ENCODE measurements at places on chromosomes 7 and 10.

DNA sequence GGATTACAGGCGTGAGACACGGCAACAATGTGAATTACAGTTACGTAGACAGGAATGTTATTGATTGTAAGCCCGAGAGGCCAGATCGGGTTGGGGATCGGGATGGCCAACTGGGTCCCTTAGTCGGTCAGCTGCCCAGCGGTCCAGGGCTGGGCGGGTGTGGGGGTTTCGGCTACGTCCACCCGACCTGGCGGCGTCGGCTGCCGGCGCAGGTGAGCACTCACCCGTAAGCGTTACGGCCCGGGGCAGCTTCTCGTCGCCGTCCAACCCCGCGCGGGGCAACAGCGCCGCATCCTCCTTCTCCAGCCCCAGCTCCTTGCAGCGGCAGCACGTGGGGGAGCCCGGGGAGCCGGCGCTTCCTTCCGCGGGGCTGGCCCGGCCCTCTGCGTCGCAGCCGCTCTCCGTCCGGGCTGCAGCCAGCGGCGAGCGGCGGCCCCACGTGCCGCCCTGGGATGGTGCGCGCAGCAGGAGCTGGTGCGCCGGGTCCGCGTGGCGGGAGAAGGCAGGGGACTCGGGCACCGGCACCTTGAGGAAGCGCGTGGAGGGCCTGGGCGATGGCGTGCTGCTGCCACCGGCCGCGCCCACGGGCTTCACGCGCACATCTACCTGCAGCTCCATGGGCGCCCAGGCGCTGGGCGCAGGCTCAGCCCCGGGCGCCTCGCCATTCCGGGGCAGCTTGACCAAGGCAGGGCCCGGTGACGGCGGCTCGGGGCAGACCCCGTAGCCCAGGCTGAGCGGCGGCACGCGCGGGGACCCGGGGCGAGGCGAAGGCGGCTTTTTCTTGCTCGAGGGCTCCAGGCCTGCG, 609 bp downstream of the KLRG2 start:
- no peak for DNase-seq

DNA sequence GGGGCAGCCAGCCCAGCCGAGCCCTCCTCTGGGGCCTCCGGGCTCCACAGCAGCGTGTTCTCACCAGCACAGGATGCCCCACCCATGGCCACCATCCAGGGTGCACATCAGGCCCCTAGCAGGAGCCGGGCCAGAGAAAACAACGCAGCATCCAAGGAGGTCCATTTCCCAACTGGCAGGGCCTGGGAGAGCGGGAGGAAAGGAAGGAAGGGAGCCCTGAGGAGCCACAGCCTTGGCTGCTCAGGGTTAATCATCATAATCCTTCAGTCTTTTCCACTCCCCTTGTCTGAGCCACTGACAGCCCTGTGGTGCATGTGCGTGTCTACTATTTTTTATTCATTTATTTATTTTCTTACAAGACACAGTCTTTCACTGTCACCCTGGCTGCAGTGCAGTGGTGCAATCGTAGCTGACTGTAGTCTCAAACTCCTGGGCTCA, 3.6 kb downstream of the PLAC9 start:
- DNase-seq: no peak

DNA sequence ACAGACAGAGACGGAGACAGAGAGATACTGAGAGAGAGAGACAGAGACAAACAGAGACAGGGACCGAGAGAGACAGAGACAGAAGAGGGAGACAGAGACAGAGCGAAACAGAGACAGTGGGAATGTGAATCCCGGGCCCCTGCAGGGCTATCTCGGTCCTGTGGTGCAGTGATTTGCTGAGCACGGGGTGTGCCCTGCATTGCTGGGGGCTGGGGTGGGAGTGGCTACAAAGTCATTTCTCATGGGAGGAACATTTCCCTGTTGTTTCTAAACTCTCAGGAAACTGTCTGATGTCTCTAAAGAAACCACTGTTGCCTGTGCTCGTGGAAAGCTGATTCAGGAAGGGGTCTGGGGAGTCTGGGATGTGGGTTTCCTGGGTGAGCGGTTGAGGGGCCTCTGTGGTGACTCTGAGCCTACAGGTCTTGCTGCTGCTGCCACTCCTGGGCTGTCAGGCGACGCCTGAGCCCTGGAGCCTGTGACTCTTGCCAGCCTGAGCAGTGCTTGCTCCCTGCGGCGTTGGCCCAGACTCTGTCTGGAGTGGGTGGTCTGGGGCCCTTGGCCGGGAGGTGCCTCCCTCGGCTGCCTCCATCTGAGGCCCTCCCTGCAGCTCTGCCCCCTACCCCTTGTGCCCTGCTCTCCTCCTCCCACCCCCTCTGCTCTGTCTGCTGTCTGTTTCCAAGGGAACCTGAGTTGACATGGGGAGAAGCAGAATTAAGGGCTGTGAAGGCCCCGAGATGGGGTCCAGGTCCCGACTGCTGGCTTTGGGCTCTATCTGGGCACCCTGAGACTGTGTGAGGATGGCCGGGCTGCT, 292.0 kb downstream of the WDR37 start:
- no peak for DNase-seq

- no peak for DNase-seq
Observed at GRCh38 chr7:151058781-151059366, 515 bp upstream of the SLC4A2 start.

GRCh38 chr7:145665499-145666258, 450.9 kb upstream of the CNTNAP2 start:
- DNase-seq: no peak

Measured in esophagus squamous epithelium (tissue), 5 donors.